Purkinje cell (primary cell): ENCODE measurements at places on chromosomes 2 and 18. TPM values are rescaled to one million over a fixed set of nuclear protein-coding genes. Genes with fewer than 3 reads are reported as not detected.

Gene UGT1A3
- polyA plus RNA-seq = not detected in 2 replicates

Gene GPBAR1
- polyA plus RNA-seq = not detected in 2 replicates

Gene SH3BP4
- polyA plus RNA-seq = 0.10 and 0.50 TPM in 2 replicates

Gene CNGA3
- not detected in 2 replicates for polyA plus RNA-seq

Gene TMEM200C
- 0.76 and 1.1 TPM in 2 replicates for polyA plus RNA-seq

Gene ALLC
- 0.78 and 1.5 TPM in 2 replicates for polyA plus RNA-seq

Gene DSG3
- polyA plus RNA-seq = 0.04 and 0.08 TPM in 2 replicates

Gene EN1
- polyA plus RNA-seq = not detected in 2 replicates

Gene DIPK1C
- 0.60 and 2.6 TPM in 2 replicates for polyA plus RNA-seq

Gene SPTBN1
- 90.4 and 158 TPM in 2 replicates for polyA plus RNA-seq

Gene NCOA1
- polyA plus RNA-seq = 70.9 and 72.6 TPM in 2 replicates

Gene TACR1
- polyA plus RNA-seq = 0.47 and 0.99 TPM in 2 replicates

Gene G6PC2
- not detected in 2 replicates for polyA plus RNA-seq

Gene AKAIN1
- polyA plus RNA-seq = 425 and 444 TPM in 2 replicates

Gene ZBTB7C
- 0.07 and 1.1 TPM in 2 replicates for polyA plus RNA-seq

Gene CIB4
- not detected in 2 replicates for polyA plus RNA-seq
